ENCODE measurements at places on chromosomes 2 and 18.

DNA sequence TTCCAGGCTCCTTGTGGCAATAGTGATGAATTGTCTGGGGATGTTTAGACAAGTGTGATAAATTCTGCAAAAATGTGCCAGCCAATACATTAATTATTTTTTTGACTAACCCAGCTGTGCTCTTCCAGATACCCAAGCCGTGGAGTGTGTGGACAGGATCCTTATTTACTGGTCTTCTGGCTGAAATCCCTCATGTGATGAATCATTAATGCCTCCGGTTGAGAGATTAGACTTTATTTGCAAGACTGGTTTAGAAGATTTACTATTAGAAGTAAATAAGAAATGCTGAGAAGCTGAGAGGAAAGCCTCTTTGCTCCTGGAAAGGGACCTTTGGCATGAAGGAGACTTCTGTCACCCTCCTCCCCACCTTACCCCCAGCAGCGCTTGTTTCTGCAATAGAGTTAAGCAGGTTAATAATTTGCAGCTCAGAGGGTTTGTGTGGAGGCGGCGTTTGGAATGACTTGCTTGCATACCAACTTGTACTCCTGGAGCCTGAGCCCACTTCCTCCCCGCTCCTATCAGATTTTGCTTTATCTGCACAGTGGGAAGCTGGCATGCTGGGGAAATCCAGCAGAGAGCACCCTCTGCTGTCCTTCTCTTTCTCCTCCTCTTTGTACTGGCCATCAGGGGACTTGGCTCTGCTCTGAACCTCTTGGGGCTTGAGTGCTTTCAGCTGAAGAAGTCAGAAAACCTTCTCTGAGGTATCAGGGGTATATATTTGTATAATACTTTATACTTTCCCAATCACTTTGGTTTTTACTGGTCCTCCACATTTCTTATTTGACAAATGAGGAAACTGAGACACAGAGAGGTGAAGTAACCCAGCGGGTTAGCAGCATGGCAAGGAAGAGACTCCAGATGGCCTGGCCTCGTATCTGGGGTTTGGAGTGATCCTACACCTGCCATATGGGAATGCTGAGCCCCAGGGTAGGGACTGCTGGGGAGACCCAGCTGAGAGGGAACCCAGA, 16.3 kb downstream of the SLC3A1 start:
- DNase-seq: no peak

GRCh38 chr2:181680055-181680936, at the start of gene NEUROD1:
NEUROD1 (minus strand) TSS chr2:181680517; CDS start chr2:181678860, 1,657 bp downstream.
- DNase-seq: no peak

DNA sequence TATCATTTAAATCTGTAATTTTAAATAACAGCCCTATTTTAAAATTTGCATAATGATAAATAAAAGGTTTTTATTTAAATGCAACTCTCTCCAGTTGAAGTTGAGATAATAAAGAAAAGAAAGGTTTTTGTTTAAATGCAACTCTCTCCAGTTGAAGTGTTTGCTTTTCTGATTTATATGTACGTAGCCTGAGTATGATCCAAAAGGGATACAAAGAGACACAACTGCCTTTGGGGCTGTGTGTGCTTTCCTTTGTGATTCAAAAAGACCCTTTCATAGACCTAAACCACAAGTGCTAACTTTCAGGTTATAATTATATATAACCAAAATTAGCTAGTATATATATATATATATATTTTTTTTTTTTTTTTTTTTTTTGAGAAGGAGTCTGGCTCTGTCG, 76.2 kb upstream of the MFF start:
- no peak for DNase-seq

- peak; percentile 50 for DNase-seq
Observed at GRCh38 chr2:221517696-221518151, 54.4 kb downstream of the EPHA4 start.

DNA sequence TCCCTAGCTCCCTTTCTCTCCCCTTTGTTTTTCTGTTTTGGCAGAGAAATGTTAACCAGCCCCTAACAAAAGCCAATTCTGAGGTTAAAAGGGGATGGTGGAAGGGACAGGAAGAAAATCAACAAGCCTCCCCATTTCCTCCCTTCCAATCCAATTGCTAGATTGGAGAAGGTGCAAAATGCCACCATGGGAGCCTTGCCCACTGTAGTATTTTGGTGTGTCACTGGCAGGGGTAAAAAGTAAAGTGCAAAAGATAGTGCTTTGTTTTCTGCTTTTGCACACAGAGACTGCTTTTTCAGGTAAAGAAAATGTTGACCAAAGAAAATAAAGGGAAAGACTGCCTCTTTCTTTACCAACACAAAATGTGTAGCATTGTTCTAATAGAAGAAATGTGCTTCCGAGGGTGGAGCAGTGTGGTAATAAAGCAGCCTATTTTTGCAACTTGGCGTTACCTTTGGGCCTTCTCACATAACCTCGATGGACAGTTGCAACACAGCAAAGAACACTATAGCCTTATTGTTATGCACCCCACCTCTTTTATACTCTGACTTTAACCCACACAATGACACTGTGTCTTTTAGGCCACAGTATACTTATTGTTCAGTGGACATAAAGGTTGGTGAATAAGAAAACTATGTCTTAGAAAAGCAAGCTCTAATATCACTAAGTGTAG, 861.8 kb downstream of the BCL11A start:
- no peak for DNase-seq

DNA sequence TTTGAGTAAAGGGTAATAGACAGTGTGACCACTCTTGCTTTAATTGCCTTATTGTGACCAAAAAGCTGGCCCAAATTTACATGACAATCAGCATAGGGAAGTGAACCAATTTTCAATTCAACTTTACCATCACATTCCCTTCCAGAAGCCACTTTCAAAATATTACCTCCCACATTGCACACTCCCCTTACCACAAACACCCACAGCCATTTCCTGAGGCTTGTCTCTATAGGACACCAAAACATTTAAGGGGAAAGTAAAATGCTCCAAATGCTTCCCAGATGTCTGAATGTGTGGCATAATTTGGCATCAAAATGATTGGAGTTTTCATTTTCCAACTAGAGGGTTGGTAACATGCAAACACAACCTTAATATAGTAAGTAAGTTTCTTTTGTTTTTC, 616.1 kb downstream of the SLC4A3 start:
- no peak for DNase-seq

- DNase-seq: no peak
Observed at GRCh38 chr18:33210575-33211189, 229.8 kb downstream of the CCDC178 start.

- DNase-seq: no peak
Observed at GRCh38 chr2:85183479-85183878, 50.3 kb downstream of the TCF7L1 start.

- no peak for DNase-seq
Observed at GRCh38 chr2:98014379-98014778, 18.6 kb upstream of the TMEM131 start.

- DNase-seq: no peak
Observed at GRCh38 chr2:177285892-177286715, 21.6 kb upstream of the NFE2L2 start.

GRCh38 chr2:241798631-241799521, 10.1 kb upstream of the NEU4 start:
- no peak for DNase-seq

DNA sequence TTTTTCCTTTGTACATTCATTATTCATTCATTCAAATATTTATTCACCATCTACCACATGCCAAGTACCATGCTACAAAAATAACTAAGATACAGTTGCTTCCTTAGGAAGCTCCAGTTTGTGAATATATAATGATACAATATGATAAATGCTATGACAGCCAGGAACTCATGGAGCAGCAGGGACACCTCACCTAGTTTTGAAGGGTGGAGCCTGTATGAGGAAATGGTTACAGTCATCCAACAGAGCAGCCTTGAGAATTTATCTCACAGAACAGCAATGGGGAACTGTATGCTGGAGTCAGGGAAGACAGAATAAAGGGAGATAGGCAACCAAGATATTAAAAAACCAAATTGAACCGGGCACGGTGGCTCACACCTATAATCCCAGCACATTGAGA, 124.0 kb downstream of the OSBPL1A start:
- DNase-seq: no peak

- no peak for DNase-seq
Observed at GRCh38 chr2:205868773-205869333, 186.6 kb downstream of the NRP2 start.

GRCh38 chr2:26922405-26923188, 47.8 kb upstream of the MAPRE3 start:
- no peak for DNase-seq
